ENCODE measurements at places on chromosomes 16 and 17.
A peak's percentile ranks its signal among the peaks of the same experiment; 100 is the strongest.

DNA sequence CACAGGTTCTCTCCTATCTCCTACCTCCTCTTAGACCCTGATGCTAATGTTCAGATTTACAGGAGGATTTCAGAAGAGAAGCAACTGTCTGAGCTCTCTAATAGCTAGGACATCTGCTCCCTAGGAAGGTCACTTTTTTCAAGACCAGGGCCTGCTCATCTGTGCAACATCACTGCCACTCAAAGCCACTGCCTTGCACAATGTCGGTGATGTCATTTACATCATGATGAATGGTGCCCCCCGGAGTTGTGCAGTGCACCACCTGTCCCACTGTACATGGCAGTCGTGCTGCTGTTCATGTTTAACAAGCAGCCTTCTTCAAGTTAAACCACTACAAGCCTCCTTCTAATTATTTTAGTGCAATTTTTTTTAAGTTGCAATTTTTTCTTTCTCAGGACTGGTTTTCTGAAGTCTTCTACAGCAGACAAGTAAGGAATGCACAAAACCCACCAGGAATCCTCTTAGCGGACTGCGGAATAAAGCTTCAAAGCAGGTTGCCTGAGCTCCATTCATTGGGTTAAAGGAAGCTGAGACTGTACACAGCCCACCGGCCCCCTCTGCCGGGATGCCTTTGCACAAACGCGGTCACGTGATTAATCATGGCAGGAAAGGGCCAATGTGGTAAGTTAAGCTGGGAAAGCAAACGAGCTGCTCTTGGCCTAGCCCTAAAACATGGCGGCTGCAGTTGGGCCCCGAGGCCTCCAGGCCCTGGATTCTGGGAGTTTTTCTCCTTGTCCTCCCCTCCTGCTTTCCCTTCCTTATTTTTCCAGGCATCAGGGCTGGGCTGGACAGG, 74.1 kb downstream of the MYH11 start:
- no peak overlapping the region for H3K4me3 ChIP-seq
- H3K27me3 ChIP-seq: no peaks in the 10 kb centered on the region
- H3K4me1 ChIP-seq: no peaks in the 10 kb centered on the region
- H3K27ac ChIP-seq: no peak overlapping the region

- H3K4me3 ChIP-seq: no peak overlapping the region
- H3K4me1 ChIP-seq: no peaks in the 10 kb centered on the region
- H3K36me3 ChIP-seq: peaks cover 36% of the 10 kb centered on the region
These were observed 47.9 kb downstream of the RAB11FIP3 start for GRCh38 chr16:473046-474043.

DNA sequence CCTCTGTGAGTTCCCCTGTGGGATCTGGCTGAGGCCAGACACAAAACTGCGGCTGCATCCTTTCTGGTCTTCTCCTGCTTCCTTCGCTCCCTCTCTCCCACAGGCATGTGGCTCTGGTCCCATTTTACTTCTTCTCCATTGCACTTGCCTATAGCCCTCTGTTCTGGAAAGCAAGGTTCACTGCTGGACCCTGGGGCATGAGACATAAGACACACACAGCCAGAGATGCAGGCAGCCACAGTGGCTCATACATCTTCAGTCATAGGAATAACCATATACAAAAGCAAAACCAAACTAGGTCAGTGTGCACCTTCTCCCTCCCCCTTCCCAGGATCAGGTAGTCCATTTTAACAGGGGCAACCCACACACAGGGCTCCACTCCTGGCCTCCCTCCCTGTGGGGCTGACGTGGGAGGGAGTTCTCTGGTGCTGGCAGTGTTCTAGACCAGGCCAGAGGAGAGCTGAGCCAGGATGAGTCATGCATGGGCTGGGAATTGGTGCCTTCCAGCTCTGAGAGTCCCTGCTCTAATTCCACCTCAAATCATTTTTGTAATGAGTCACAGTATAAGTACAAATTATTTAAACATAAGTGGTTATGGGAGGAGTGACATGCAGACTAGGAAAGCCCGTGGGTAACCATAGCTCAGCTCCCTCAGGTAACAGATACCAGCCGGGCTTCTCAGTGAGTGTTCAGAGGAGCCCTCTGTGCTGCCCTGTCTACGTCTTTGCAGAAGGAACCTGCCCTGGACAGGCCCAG, 58.0 kb downstream of the ASIC2 start:
- H3K4me3 ChIP-seq: no peak overlapping the region
- H3K27ac ChIP-seq: peak overlapping the region; percentile 11
- H3K4me1 ChIP-seq: peaks cover 12% of the 10 kb centered on the region

GRCh38 chr17:64385187-64386083, 5.2 kb downstream of the PECAM1 start:
- peak overlapping the region; percentile 54 for H3K4me3 ChIP-seq
- peaks cover 56% of the 10 kb centered on the region for H3K4me1 ChIP-seq
- no peaks in the 10 kb centered on the region for H3K27me3 ChIP-seq
- peaks cover 7% of the 10 kb centered on the region for H3K36me3 ChIP-seq
- H3K27ac ChIP-seq: peak overlapping the region; percentile 94

GRCh38 chr17:52828621-52829020, 670.1 kb upstream of the CA10 start:
- H3K36me3 ChIP-seq: no peaks in the 10 kb centered on the region
- no peak overlapping the region for H3K27ac ChIP-seq
- peaks cover 20% of the 10 kb centered on the region for H3K27me3 ChIP-seq
- no peak overlapping the region for H3K4me3 ChIP-seq
- no peaks in the 10 kb centered on the region for H3K4me1 ChIP-seq
- DNase-seq: no peak

- H3K36me3 ChIP-seq: peaks cover 48% of the 10 kb centered on the region
- DNase-seq: no peak
- peak overlapping the region; percentile 40 for H3K4me3 ChIP-seq
- peak overlapping the region; percentile 69 for H3K27ac ChIP-seq
- peaks cover 34% of the 10 kb centered on the region for H3K4me1 ChIP-seq
These were observed 18.2 kb downstream of the PCTP start for GRCh38 chr17:55768936-55769624.

DNA sequence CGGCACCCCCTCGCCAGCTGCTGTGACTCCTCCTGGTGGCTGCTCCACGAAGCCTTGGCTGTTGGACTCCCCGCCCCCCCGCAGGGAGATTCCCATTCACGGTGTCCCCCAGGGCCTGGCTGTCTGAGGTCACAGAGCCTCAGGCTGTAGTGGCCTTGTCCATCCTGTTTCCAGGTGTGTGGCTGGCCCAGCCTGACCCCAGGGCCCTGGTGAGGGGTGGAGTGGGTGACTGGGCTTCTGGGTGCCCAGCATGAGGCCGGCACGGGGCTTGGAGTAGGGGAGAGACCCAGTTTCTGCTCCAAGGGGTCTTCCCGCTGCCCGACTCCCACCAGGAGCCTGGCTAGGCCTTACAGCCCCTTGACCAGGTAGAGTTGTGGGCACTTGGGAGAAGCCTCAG, 10.4 kb downstream of the PRSS27 start:
- no peak overlapping the region for H3K4me3 ChIP-seq
- H3K27me3 ChIP-seq: no peaks in the 10 kb centered on the region
- H3K4me1 ChIP-seq: no peaks in the 10 kb centered on the region
- H3K36me3 ChIP-seq: peaks cover 33% of the 10 kb centered on the region

- H3K4me1 ChIP-seq: no peaks in the 10 kb centered on the region
- H3K27me3 ChIP-seq: no peaks in the 10 kb centered on the region
- H3K4me3 ChIP-seq: no peak overlapping the region
- no peaks in the 10 kb centered on the region for H3K36me3 ChIP-seq
These were observed 5.2 kb upstream of the ZNF821 start for GRCh38 chr16:71889147-71889546.

DNA sequence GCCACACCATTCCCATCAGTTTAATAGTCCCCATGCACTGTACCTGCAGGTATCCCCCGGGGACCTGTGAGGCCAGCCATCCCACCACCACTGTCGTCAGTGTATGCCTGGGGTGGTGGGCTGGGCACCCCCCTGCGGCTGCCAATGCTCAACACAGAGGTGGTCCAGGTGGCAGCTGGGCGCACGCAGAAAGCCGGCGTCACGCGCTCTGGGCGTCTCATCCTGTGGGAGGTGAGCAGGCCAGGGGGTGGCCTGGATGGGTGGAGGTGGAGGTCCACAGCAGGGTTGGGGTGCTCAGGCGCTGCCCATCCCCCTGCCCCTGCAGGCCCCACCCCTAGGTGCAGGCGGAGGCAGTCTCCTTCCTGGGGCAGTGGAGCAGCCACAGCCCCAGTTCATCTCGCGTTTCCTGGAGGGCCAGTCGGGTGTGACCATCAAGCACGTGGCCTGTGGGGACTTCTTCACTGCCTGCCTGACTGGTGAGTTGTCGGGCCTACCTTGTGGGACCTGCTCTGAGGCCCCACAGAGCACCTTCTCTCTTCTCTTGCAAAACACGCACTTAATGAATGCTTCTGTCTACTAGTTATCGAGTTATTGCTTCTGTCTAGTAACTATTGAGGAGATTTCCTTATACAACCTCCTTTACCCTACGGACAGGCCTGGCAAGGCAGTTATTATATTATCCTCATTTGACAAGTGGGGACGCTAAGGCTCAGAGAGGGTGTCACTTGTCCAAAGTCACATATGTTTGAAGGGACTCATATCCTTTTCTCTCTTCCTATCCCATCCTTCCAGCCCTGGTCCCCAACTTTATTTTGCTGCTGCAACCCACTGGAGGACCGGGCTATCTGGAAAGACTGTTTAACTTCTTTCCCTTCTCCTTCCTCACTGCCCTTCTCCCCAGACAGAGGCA, 5.8 kb upstream of the TRAF4 start:
- no peaks in the 10 kb centered on the region for H3K27me3 ChIP-seq
- H3K4me3 ChIP-seq: no peak overlapping the region
- peaks cover 3% of the 10 kb centered on the region for H3K4me1 ChIP-seq
- H3K27ac ChIP-seq: no peak overlapping the region
- peaks cover 6% of the 10 kb centered on the region for H3K36me3 ChIP-seq

DNA sequence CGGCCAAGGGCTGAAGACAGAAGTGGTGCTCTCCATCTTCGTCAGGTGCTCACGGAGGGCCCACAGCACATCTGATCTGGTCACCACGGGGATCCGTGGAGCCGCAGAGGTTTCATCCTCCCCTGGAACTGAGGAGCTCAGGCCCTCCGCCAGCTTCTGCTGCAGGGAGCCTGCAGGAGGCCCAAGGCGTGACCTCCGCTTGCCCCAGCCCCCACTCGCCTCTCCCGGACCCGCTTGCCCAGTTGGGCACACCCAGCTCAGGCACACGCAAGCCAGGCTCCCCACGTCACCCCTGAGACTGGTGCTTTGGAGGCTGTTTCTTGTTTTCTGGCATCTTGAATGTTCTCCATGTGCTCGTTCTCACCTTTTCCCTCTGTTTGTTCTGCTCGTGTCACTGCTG, 39.4 kb upstream of the CHMP6 start:
- DNase-seq: no peak
- H3K36me3 ChIP-seq: peaks cover 8% of the 10 kb centered on the region
- H3K4me3 ChIP-seq: no peak overlapping the region
- H3K27me3 ChIP-seq: no peaks in the 10 kb centered on the region

GRCh38 chr17:80104321-80104955, 3.1 kb downstream of the GAA start:
- no peak for DNase-seq
- H3K27ac ChIP-seq: no peak overlapping the region
- peaks cover 23% of the 10 kb centered on the region for H3K4me1 ChIP-seq
- no peak overlapping the region for H3K4me3 ChIP-seq

GRCh38 chr16:46673320-46674013, 15.5 kb downstream of the VPS35 start:
- H3K27ac ChIP-seq: no peak overlapping the region
- peaks cover 92% of the 10 kb centered on the region for H3K36me3 ChIP-seq
- H3K27me3 ChIP-seq: no peaks in the 10 kb centered on the region
- DNase-seq: peak; percentile 69
- no peaks in the 10 kb centered on the region for H3K4me1 ChIP-seq

GRCh38 chr16:27349276-27349675, 35.5 kb downstream of the IL4R start:
- H3K4me3 ChIP-seq: no peak overlapping the region
- H3K27ac ChIP-seq: no peak overlapping the region
- H3K4me1 ChIP-seq: no peaks in the 10 kb centered on the region
- no peaks in the 10 kb centered on the region for H3K27me3 ChIP-seq
- no peak for DNase-seq
- peaks cover 68% of the 10 kb centered on the region for H3K36me3 ChIP-seq

GRCh38 chr17:40903129-40903847, 18.2 kb upstream of the KRT20 start:
- H3K4me1 ChIP-seq: peaks cover 24% of the 10 kb centered on the region

DNA sequence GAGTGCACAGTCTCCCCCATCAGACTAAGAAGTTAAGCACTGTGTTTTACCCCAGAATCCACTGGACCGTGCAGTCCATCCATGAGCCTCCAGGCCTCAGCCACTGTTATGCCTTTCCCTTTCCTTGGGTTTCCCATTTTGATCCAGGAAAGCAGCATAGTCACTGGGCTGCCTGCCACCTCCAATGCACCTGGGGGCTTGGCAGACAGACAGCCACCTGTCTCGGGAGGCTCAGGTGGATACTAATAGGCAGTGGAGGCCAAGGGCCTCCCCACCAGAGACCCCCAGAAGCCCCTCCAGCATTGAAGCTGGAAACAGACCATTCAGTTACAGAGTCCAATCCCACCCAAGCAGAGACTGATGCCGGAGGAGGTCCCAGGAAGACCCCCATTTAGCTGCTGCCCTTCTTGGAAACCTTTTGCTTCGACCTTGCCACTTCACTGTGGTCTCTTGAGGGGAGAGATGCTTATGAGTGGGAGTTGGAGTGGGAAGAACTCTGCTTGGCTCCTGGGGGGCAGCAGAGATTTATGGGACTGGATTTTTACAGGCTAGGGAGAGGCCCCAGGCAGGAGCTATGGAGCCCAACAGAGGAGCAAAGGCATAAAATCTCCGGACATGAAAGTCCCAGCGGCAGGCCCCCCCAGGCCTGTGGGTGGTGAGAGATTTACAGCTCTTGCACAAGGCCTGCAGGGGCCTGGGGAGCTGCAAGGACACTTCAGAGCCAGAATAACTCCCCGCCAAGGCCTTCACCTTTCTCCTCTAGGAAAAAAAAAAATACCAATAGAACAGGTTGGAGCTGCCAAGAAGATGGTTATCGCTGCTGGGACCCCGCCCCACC, 12.2 kb upstream of the SP2 start:
- no peak overlapping the region for H3K27ac ChIP-seq
- H3K4me1 ChIP-seq: no peaks in the 10 kb centered on the region
- no peak overlapping the region for H3K4me3 ChIP-seq
- H3K36me3 ChIP-seq: no peaks in the 10 kb centered on the region

GRCh38 chr17:50514936-50515702, 6.9 kb downstream of the MYCBPAP start:
- H3K36me3 ChIP-seq: no peaks in the 10 kb centered on the region
- peak overlapping the region; percentile 11 for H3K27ac ChIP-seq
- peak; percentile 85 for DNase-seq
- no peak overlapping the region for H3K4me3 ChIP-seq
- no peaks in the 10 kb centered on the region for H3K27me3 ChIP-seq
- peaks cover 45% of the 10 kb centered on the region for H3K4me1 ChIP-seq

GRCh38 chr16:1196494-1196893, 28.6 kb downstream of the TPSG1 start:
- no peaks in the 10 kb centered on the region for H3K36me3 ChIP-seq
- no peaks in the 10 kb centered on the region for H3K27me3 ChIP-seq
- no peak overlapping the region for H3K27ac ChIP-seq
- no peak for DNase-seq
- H3K4me1 ChIP-seq: no peaks in the 10 kb centered on the region

GRCh38 chr17:79566251-79566955, 44.4 kb downstream of the RBFOX3 start:
- no peak overlapping the region for H3K4me3 ChIP-seq
- no peaks in the 10 kb centered on the region for H3K27me3 ChIP-seq
- no peaks in the 10 kb centered on the region for H3K36me3 ChIP-seq
- DNase-seq: no peak
- H3K4me1 ChIP-seq: no peaks in the 10 kb centered on the region
- H3K27ac ChIP-seq: no peak overlapping the region

Data from MCF 10A (cell line).